Cardiac fibroblast (primary cell): ENCODE measurements at places on chromosomes 13 and 19.

GRCh38 chr13:27211271-27211670 lies 39.7 kb upstream of the USP12 start:
- DNase-seq = no peak

DNA sequence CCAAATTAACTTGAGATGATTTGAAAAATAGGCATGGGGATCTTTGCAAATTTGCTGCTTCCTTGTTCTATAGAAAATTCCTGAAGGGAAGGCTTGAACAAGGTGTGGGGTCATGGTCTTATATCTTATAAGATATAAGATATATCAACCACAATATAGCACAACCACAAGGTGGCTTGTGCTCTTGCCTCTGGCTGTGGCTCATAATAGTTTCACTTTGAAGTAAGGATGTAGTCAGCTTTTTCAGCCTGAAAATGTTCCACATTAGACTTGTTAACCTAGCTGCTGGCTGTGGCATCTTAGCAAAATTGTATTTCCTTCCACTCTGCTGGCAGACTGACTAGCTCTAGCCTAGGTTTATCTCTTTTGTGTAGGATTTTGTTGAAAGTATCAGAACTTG lies 169.7 kb downstream of the KLF5 start:
- peak; percentile 18 for DNase-seq

- no peak for DNase-seq
Measured at GRCh38 chr19:409516-410242, 732 bp upstream of the C2CD4C start.

GRCh38 chr13:30652746-30653386 lies 35.1 kb downstream of the USPL1 start:
- no peak for DNase-seq

DNA sequence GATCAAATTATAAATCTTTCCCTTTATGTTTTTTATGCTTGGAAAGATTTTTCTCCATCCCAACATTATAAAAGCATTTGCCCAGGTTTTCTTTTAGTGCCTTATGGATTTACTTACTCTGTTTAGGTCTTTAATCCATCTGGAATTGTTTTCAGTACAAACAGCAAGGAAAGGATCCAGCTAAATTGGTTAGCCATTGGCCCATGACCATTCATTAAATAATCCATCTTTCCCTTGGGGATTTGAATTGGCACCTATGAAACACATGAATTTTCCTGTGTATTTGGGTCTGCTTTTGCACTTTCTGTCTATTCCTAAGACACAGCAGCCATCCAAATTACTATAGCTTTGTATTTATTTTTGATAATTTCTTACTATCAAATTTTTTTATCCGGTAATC lies 28.8 kb upstream of the SHKBP1 start:
- no peak for DNase-seq
